Muscle of arm (tissue), 14 donors: ENCODE measurements at places on chromosomes 1 and 21.

DNA sequence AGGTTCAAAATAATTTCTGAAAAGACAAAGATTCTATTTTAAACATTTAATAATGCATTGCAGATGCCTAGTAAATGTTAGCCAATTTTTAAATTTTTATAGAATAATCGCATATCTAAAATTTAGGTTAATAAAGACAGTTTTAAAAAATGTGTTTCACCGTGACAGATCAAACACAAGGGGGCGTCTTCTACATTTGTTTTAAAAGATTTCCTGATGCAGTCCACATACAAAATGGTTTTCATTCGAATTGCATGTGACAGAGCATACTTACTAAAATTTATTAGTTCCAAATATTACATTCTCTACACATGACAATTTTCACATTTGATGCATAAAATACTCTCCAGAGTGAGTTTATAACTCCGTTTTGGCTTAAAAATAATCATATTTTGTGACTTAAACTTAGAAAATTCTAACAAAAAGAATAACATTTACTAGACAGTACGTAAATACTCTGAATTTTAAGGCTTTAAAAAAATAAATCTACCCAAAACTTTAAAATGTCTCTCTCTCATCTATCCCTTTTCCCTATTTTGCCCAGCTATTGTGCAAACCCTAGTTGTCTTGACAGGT is 75.5 kb downstream of the ADAMTS1 start:
- peak; percentile 69 for DNase-seq

DNA sequence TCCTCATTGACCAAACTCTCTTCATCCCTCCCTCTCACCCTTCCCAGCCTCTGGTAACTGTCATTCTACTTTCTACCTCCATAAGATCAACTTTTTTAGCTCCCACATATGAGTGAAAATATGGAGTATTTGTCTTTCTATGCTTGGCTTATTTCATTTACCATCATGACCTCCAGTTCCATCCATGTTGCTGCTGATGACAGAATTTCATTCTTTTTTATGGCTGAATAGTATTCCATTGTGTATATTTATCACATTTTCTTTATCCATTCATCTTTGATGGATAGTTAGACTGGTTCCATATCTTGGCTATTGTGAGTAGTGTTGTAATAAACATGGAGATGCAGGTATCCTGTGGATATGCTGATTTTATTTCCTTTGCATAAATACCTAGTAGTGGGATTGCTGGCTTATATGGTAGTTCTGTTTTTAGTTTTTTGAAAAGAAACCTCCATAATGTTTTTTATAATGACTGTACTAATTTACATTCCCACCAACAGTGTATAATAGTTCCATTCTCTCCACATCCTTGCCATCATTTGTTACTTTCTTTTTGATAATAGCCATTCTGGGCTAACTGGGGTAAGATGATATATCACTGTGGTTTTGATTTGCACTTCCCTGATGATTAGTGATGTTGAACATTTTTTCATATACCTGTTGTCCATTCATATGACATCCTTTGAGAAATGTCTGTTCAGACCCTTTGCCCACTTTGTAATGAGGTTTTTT is 35.7 kb downstream of the IARS2 start:
- DNase-seq = no peak

DNA sequence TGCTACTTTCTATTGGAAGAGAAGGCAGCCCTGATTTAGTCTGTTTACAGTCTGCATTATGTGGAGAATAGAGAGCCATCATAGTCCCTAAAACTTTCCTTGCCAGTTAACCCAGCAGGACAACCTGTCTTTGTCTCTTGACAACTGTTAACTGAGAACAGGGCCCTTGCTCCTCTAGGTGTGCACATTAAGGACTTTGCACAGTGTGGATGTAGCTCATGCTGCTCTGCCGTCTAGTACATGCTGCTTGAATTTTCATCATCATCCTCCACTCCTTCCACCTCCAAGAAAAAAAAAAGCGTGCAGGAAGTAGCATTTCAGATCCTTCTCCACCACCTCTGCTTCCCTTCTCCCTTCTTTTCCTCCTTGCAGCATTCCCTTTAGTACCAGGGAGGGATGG is 91.5 kb downstream of the PBX1 start:
- no peak for DNase-seq

GRCh38 chr1:157880621-157881020 is 39.0 kb upstream of the CD5L start:
- no peak for DNase-seq

DNA sequence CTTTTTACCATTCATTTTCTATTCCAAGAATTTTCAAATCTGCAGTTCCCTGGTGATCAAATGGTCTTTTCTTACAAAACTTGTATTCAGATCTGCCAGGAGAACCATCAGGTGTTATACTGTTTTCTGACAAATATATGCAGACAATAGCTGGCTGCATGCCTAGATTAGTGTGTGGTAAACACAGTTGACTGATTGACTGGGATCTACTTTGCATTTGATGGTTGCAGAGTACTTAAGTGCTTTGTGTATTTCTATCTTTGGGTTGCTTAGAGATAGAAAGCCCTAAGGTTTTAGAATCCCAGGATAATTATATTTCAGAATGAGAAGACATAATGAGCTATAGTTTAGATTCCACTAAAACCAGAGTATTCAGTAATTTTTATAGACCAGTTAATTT is 102.0 kb upstream of the CHODL start:
- no peak for DNase-seq

DNA sequence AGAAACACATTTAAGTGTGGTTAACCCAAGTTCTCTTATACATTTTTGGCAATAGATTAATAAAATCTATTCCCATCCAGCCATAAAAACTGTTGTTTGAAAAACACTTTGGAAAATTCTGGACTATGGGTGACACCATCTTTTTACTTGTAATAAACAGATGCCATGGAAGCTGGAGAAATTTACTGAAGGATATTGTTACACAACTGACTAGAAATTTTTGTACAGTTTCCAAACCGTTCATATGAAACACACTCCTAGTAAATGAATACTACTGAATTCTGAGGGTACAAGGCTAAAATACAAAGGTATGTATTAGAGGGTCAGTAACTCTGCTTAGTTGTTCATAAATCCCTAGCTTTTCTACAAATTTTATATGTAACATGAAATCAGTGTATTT is 48.7 kb downstream of the TRIM33 start:
- DNase-seq = no peak

GRCh38 chr21:39616211-39616772 is 3.6 kb downstream of the B3GALT5 start:
- DNase-seq = no peak

- DNase-seq = no peak
Observed at GRCh38 chr1:186605762-186606350, 74.4 kb downstream of the PTGS2 start.

GRCh38 chr1:161382214-161383019 is 14.7 kb upstream of the CFAP126 start:
- peak; percentile 57 for DNase-seq

DNA sequence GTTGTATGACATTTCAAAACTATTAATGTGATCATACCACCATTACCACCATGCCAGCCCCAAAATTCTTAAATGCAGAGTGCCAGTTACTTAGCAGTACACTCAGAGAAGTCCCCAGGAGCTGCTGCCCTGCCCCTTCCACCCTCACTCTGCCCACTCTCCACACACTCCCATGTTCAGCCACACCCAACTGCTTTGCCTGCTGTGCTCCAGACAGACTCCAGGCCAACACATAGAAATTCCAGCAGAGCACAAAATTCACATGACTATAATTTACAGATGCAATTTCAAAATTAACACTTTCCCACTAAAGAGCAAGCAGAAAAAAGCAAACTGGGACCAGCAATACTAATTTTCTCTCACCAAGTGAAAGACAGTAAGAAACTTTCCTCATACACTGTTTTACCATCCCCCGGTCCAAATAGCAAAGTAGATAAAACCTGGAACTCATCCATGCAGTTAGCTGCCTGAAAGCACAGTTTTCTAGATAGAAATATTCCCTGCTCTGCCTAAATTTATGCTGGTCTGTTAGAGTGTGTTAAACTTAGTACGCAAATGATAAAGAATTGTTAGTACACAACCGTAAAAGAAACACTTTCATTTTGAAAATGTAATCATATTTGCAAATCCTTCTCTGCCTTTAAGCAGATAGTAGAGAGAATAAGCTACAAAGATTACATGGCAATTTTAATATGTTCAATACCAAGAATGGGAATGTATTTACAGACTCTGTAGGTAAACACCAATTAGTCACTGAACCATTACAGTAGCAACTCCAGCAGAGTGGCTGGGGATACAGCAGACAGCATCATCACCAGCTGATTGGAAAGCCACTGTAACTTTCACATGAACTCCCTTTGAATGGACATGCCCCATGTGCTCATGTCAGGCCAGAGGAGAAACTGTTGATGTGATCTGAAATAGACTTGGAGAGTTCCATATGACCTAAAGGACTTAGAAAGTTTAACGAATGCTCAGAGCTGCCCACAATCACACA is 176.5 kb downstream of the VAV3 start:
- no peak for DNase-seq

DNA sequence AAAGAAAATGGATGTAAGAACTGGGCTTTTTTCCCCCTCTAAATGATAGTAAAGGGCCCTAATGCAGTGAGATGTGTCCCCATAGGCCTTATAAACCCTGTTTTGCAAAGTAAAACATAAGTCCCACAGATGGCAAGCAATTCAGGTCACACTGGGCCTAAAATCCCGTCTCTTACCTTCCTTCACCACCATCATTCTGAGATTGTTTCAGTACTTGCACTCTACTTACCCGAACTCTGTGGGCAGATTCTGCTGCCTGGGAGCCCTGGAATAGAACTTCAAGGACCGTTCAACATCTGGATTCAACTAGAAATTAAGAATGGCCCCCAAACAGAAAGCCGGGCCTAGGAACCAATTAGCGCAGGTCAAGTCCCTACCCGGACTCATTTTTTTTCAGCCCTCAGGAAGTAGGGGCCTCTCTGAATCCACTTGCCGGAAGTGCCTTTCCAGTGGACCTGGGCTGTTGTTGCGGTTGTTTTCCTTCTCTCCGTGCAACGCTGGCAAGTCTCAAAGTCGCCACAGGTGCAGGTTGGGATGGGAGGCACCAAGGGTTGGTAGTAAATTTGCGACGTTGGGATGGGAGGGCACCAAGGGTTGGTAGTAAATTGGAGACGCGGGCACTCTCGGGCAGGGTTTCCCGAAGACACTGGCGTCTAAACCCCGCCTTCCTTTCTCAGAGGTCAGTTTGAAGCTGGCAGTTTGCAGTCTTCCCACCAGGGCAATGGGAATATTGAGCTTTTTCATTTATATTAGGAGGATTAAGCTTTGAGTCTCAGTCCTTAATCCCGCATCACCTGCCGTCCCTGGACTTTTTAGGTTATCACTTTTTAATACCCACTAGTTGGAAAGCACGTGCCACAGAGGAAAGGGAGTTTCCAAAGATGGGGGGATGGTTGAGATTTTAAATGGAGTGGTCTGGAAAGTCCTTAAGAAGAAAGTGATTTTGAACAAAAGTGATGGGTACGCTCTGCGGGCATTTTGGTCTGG is at the start of gene TMEM69:
TSS of gene TMEM69 (plus strand) at position 428 of the 987 bp plus-strand sequence. CDS start 2,888 bp downstream, outside the sequence.
- peak; percentile 92 for DNase-seq

GRCh38 chr1:208292908-208293307 is 48.7 kb upstream of the PLXNA2 start:
- DNase-seq = no peak
